ENCODE measurements at places on chromosomes 7 and 10.

- no peak for DNase-seq
Measured at GRCh38 chr10:3226960-3227744, 54.6 kb upstream of the PITRM1 start.

- no peak for DNase-seq
Measured at GRCh38 chr10:101818872-101819633, 809 bp upstream of the OGA start.

DNA sequence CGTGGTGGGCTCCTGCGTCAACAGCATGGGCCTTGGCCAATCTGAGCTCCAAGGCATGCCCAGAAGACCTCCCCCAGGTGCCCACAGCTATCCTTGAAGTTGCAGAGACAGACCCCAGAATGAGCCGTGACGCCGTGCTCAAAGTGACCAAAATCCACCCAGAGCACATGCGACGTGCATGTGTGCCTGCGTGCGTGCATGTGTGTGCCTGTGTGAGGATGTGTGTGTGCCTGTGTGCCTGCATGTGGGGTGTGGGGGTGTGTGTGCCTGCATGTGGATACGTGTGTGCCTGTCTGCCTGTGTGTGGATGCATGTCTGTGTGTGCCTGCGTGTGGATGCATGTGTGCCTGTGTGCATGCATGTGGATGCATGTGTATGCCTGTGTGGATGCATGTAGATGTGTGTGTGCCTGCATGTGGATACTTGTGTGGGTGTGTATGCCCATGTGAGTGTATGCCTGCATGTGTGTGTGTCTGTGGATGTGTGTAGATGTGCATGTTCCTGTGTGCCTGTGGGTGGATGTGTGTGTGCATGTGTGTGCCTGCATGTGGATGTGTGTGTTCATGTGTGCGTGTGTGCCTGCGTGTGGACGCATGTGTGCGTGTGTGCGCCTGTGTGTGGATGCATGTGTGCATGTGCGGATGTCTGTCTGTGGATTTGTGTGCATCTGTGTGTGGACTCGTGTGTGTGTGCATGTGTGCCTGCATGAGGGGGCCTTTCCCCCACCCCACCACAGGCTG lies 42.6 kb downstream of the PWWP2B start:
- no peak for DNase-seq

DNA sequence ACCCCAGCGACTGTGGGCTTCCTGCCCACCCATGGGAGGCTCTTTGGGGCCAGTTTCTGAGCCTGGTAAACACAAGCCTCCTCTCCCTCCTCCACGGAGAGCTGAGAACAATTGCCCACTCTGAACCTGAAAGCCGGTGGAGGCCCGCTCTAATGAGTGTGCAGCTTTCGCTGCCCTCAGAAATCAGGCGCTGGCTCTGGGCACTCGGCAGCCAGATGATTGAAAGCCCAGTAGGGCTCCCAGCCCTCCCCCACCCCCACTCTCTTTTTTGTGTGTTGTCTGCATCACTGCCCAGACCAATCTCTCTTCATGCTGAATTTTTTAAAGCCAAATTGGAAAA lies 438.9 kb downstream of the RPS24 start:
- no peak for DNase-seq

- no peak for DNase-seq
Measured at GRCh38 chr7:41731493-41732435, 28.9 kb upstream of the INHBA start.

- DNase-seq, result no peak
Measured at GRCh38 chr7:123271856-123272255, 72.1 kb upstream of the SLC13A1 start.

DNA sequence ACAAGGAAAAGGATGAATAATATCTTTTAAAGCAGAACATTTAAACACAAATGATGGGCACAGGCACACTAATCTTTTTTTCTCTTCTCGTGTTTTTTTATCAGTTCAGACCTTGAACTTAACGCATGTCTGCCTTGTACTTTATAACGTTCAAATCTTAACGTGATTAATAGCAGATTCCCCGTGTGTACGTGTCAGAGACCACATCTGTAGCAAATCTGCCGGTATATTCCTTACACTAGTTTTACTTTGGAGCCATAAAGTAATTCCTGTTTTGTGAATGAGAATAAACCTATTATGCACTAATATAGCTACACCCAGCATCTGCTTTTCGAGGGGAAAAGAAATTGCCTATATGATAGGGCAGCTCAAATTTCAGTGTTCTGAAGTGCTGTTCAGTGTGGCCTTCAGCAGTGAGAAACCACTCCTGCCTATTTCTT lies 166.0 kb upstream of the TCF7L2 start:
- no peak for DNase-seq

GRCh38 chr7:105734233-105734632 lies 142.2 kb downstream of the ATXN7L1 start:
- DNase-seq, result no peak

DNA sequence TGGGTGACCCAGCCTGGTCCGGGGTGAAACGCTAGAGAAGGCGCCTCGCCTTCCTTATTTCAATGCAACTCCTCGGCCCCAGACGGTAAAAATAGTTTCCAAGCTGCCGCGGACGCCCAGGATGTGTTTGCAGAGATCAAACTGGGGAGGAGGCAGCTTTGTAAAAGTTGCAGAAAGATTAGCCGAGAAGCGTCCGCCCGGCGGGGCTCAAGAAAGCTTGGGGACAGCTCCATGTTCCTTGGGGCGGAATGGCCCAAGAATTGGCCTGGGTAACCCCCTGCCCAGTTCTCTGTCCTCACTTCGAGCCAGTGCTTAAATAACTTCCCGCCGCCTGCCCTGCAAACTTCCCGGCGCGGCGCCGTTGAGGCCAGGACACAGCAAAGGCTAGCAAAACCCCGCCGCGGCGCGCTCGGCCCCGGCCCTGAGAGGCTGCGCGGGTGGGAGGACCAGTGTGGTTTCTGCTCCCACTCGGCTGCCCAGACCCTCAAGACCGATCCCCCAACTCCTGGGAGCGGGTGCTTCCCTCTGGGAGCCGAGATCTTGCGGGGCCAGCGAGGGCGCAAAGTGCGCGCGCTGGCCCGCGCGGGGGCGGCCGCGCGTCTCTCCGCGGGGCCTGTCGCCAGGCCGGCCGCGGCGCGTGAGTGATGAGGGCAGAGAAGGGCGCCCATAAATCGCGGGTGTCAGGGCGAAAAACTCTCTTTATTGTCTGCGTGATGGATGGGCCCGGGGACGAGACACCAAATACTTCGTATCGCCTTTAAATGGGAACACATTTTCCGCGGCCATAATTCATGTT lies 6.3 kb upstream of the ZNF503 start:
- DNase-seq, result no peak

DNA sequence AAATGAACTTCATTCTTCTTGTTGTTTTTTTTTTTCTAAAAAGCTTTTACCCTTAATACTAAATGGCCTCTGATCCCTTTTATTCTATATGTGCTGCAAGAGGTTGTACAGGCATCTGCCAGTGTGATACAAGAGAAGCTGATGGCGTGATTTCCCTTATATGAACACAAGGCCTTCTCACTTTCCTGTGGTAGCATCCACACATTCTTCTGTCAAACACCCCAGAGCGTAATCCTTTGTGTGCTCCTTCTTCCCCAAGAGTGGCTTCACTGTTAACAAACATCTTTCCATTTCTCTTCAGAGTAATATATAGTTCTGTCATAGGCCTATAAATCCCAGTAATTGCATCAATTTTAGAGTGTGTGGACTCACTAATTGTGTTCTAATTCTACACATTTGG lies 86.3 kb upstream of the CAPZA2 start:
- no peak for DNase-seq

GRCh38 chr10:122532601-122533296 lies 27.8 kb upstream of the DMBT1 start:
- DNase-seq, result no peak

- DNase-seq, result no peak
Measured at GRCh38 chr10:98212196-98212595, 55.8 kb downstream of the LOXL4 start.

- no peak for DNase-seq
Measured at GRCh38 chr10:113752553-113752952, 1.1 kb downstream of the PLEKHS1 start.

DNA sequence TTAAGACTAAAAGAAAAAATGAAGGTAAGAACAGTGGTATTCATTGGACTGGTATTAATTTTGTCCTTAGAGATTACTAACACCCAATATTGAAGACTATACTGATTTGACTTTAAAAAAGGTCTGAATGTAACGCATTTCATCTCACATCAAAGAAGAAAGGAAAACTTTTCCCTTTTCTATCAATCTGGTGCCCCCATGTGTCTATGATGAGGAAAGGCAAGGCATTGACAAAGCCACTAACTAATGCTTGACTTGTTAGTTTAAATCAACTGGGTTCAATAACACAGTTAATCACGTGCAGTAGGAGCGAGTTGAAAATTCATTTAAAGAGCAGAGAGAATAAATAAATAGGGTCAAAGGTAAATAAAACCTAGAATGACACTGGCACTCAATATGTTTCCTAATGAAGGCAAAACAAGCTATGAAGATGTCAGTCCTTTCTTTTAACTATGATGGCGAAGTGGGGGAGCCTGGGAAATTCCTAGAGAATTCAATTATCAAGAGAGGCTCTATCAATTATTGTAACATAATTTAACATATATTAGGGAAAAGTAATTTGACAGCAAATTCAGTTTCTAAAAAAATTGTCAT lies 180.9 kb downstream of the ANK3 start:
- DNase-seq, result no peak

- no peak for DNase-seq
Measured at GRCh38 chr10:5443429-5443828, 31.1 kb downstream of the NET1 start.

GRCh38 chr10:58575491-58575890 lies 62.8 kb downstream of the BICC1 start:
- DNase-seq, result no peak

- no peak for DNase-seq
Measured at GRCh38 chr10:11097686-11098085, 80.0 kb downstream of the CELF2 start.

DNA sequence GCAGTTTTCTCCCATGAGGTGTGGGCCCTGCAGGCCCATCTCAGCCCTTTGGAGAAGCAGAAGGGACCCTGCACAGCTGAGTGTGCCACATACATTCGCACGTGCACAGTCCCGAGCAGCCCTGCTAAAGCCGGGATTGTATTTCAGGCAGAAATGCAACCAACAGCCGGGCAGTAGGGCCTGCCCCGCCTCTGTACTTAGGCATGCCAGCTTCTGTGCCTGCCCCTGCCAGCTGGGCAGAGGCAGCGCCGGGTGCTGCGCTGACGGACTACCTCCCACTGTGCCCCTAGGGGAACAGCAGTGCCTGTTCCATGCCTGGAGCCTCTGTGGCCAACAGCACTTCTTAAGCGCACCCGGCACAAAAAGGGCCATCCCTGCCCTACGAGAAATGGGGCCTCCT lies 170.3 kb downstream of the NEURL1 start:
- no peak for DNase-seq

GRCh38 chr10:5832946-5833345 lies 19.7 kb upstream of the GDI2 start:
- DNase-seq, result no peak

- DNase-seq, result no peak
Measured at GRCh38 chr10:132142396-132143161, 44.2 kb upstream of the DPYSL4 start.

- DNase-seq, result no peak
Measured at GRCh38 chr7:156998988-156999957, 11.2 kb downstream of the MNX1 start.

GRCh38 chr7:37577901-37578300 lies 105.7 kb upstream of the GPR141 start:
- DNase-seq, result no peak

- DNase-seq, result no peak
Measured at GRCh38 chr7:35758421-35758820, 42.4 kb upstream of the SEPTIN7 start.

GRCh38 chr10:12797471-12798262 lies 203.8 kb downstream of the CCDC3 start:
- DNase-seq, result no peak

DNA sequence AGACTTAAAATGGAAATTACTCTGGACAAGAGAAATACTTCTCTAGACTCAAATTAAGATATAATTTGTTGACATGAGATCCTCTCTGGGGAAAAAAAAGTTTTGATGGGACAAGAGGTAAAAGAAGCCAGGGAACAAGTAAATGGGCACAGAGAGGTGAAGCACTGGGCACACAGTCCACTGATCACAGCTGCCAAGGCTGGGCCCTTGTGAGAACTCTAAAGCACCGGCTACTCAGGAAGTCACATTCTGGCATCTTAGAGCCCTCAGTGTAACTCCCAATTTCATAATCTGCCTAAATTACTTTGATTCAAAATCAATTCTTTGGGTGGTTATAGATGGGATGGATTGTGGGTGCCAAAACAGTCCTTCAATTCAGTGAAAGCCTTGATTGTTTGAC lies 123.2 kb upstream of the CACNA2D1 start:
- DNase-seq, result no peak

DNA sequence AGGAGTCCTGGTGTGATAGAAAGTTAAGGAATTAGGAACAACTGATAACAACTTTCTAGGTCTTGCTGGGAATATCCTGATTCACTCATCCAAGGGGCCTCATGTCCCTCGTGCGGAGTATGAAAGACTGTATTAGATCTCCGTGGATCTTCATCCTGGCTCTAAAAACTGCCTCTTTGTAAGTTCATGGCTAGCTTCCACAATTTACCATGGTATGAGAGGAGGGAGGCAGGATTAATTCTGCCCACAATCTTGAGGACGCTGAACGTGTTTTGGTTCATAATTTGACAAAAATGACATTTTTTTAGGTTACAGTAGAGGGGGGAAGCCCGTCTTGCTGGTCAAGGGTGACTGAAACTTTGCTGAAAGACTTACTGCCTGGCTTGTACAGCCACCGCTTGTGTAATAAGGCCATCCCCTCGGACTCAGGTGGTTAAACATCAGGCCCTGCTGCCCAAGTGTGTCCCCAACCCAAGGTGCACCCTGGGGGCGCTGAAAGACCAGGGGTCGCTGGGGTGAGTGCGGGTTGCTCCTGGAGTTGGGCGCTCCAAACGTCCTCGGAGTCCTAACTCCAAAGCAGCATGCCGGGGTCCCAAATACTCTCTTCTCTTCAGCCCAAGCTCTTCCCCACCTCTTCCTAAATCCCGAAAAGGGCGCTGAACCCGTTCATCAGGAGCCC lies 733 bp downstream of the HIBADH start:
- no peak for DNase-seq

DNA sequence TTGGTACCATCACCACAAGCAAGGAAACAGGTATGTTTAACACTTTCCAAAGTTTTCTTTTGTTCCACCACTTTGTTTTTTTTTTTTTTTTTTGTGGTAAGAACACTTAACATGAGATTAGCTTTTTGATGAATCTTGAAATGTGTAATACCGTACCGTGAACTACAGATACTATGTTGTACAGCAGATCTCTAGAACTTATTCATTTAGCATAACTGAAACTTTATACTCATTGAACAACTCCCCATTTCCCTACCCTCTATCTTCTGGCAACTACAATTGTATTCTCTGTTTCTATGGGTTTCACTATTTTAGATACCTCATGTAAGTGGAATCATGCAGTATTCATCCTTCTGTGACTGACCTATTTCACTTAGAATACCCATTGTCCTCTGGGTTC lies 162.7 kb upstream of the ITGB1 start:
- DNase-seq, result no peak

- DNase-seq, result no peak
Measured at GRCh38 chr10:71611131-71611530, 108.4 kb downstream of the C10orf105 start.

- no peak for DNase-seq
Measured at GRCh38 chr7:149462101-149462520, 1.2 kb upstream of the ZNF777 start.

- no peak for DNase-seq
Measured at GRCh38 chr10:19408924-19409323, 360.3 kb downstream of the MALRD1 start.

- DNase-seq, result no peak
Measured at GRCh38 chr7:131723926-131724325, 167.5 kb upstream of the PODXL start.

GRCh38 chr7:137661634-137662033 lies 185.1 kb downstream of the DGKI start:
- DNase-seq, result no peak
